ENCODE measurements at places on chromosomes 6 and 20.

- DNase-seq, result no peak
Observed at GRCh38 chr6:25441663-25442270, 162.6 kb downstream of the CARMIL1 start.

- DNase-seq, result no peak
Observed at GRCh38 chr6:150410399-150410798, 41.6 kb downstream of the IYD start.

- DNase-seq, result no peak
Observed at GRCh38 chr6:36373368-36374019, 14.0 kb downstream of the ETV7 start.

- DNase-seq, result peak; percentile 59
Observed at GRCh38 chr6:108348655-108349349, 53.9 kb downstream of the AFG1L start.

GRCh38 chr20:49098136-49098535, 52.0 kb downstream of the CSE1L start:
- no peak for DNase-seq

- DNase-seq, result peak; percentile 36
Observed at GRCh38 chr20:61896058-61896961, 169.4 kb downstream of the TAF4 start.

DNA sequence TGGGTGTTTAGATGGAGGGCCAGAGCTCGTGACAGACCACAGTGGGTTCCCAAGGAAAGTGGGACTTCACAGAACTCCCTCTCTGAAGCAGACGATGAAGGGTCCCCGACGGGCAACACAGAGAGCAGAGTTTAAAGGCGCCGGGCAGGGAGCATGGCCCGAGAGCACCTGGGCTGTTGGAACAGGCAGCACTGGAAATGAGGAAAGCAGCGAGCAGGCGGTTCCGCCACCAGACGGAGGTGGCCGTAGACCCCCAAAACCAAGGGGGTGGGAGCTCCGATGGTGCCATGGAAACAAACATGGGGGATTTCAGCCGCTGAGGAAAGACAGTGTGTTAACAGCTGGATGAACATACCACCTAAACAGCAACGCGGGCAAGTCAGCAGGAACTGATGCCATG, 27.5 kb upstream of the INSM1 start:
- DNase-seq, result no peak

- peak; percentile 43 for DNase-seq
Observed at GRCh38 chr6:17600527-17601385, 654 bp downstream of the FAM8A1 start.

- DNase-seq, result peak; percentile 43
Observed at GRCh38 chr20:53080969-53081871, 109.1 kb downstream of the TSHZ2 start.

DNA sequence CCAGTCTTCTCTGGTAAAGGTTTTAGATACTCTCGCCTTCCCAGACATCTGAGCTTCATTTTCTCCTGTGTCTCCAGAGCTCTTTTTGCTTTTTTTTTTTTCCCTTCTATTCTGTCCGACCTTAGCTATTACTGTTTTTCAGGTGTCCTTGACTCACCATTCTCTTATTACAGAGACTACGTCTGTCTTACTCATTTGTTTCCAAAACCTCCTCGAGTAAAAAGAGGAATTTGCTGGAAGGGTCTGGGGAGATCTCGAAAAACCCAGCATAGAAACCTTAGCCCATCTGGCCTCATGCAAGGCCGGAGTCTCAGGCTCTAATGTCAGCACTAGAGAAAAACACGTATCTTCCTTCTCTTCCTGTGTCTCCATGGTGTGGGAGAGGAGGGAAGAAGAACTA, 109.2 kb upstream of the CARMIL1 start:
- DNase-seq, result no peak

- no peak for DNase-seq
Observed at GRCh38 chr20:54981175-54981574, 505.8 kb downstream of the DOK5 start.

GRCh38 chr6:13331516-13332348, 3.4 kb upstream of the TBC1D7 start:
- DNase-seq, result peak; percentile 50

GRCh38 chr20:36565520-36565919, 7.9 kb upstream of the TGIF2 start:
- DNase-seq, result no peak
